ENCODE measurements at places on chromosomes 12 and 14.
A peak's percentile ranks its signal among the peaks of the same experiment; 100 is the strongest.

DNA sequence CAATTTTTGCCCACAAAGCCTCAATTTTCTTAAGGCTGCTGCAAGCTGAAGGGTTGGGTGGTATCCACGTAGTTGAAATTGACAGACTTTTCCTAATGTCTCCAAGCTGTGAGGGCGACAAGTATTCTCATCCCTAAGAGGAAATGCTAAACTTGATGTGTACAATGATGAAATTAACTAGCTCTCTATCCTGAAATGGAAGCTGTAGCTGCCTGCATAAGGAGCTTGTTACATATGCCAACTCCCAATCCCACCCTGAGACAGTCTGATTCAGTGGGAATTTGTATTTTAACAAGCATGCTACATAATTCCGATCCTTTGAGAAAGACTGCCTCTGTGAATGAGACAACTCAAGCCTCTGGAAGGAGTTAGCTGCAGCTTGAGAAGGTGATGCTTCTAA lies 45.7 kb upstream of the MDM1 start:
- DNase-seq = no peak

DNA sequence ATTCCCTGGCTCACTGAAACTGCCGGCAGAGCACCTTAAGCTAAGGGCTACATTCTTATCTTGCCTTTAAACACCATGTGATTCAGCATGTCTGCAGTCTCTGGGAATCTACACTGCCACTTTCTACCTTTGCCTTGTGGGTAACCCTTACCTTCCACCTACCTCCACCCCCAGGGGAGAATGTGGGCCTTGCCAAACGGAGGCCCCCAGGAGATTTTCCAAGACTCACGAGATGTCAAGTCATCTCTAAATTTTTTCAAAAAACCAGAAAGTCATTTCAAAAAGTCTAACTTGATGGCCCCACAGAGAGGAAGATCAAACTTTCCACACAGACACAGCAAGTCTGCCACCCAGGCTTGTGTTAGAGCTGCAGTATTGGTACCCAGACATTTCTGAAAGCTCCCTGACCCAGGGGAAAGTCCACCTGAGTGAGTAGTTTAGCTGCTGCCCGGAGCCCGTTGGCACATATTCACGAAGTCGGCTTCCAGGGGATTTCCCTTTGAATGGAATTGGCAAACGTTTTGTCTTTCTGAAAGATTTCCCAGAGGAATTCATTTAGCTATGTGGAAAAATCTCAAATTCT lies 4.7 kb upstream of the PSMA6 start:
- no peak for DNase-seq

- DNase-seq = no peak
Measured at GRCh38 chr12:89859508-89860220, 151.0 kb upstream of the ATP2B1 start.

DNA sequence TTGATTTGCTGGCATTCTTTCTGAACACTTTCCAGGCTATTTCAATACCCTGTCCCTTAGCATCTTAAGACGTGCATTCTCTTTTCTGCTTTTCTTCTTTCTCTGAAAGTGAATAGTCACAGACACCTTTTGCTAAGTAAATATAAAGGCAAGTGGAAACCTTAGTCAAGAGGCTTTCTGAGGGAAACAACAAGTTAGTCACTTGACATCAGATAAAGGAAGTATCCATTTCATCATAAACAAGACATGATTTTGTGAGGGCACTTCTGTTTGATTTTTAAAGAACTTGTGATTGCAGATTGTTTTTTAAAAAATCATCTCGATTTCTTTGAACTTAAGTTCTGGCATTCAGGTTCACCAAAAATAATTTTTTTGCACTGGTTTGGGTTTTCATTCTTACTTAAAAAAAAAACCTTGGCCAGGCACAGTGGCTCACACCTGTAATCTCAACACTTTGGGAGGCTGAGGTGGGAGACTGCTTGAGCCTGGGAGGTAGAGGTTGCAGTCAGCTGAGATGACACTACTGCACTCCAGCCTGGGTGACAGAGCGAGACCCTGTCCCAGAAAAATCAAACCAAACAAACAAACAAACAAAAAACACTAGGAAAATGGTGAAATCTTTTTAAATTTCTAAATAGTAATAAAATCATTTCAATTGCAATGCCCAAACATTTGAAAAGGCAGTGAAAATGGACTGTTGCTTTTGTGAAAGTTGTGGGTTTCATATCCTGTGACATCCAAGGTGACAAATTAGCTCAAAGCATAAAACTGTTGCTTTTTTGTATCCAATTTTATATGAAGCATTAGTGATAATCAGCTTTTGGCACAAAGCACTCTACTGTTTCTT lies 8.3 kb upstream of the KLHL42 start:
- no peak for DNase-seq

- DNase-seq = no peak
Measured at GRCh38 chr12:120936197-120936596, 32.0 kb upstream of the SPPL3 start.

GRCh38 chr12:57452937-57453509 lies 2.1 kb upstream of the INHBE start:
- DNase-seq = peak; percentile 80

DNA sequence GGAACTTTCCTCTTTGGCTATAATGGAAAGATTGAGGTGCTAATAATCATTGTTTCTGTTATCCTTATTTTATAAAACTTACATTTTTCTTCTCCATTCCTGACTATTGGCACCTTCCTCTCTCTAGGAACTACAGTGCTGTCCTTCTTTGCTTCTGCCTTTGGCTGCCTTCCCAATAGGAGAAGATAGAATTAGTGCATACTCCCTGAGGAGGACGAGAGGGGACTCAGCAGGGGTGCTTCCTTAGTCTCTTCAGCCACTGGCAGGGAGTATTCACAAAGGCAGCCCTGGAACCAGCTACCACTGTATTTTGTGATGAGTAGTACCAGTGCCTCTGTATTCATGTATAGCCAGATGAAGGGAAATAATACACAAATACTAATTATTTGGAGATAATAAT lies 208.5 kb downstream of the FOXG1 start:
- no peak for DNase-seq

DNA sequence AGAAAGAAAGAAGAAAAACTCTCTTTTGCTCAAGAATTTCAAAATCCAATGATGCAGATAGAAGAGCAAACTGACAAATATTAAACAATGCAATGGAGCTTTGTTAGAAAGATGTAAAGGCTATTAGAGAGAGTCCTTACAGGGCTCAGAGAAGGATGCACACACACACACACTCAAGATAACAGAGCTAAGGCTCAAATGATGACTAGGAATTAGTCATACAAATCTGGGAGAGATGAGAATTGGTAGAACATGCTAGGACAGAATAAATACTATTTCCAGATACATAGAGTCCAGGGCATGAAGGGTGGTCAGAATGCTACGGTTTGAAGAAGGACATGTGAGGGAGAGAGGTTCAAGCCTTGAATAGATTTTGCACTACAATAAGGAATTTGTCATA lies 650.1 kb upstream of the MDGA2 start:
- no peak for DNase-seq

GRCh38 chr12:52151837-52152783 lies 39.7 kb downstream of the KRT80 start:
- DNase-seq = peak; percentile 54

GRCh38 chr12:15001733-15002382 lies 29.0 kb downstream of the PDE6H start:
- no peak for DNase-seq

- DNase-seq = no peak
Measured at GRCh38 chr14:93033983-93034670, 81.6 kb downstream of the ITPK1 start.

DNA sequence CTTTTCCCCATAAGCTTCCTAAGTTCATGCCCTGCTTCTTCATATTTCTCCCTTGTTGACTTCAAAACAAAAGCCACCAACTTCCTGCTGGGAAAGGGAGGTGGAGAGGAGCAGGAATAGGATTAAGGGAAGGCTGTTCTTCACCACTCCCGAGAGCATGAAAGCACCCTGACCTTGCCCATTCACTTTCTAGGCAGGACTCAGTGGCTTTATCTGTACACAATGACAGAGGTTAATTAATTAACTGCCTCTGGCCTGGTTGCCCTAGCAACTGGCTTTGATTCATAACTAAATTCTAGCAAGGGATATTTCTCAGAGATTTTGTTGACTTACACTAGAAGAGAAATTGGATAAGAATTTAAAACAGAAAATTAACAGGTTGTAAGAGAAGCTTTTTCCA lies 396.8 kb downstream of the RPS29 start:
- DNase-seq = no peak

- DNase-seq = no peak
Measured at GRCh38 chr14:20469890-20470602, 840 bp downstream of the PNP start.

- no peak for DNase-seq
Measured at GRCh38 chr12:53947743-53948142, 7.0 kb upstream of the HOXC12 start.

GRCh38 chr12:13367973-13368372 lies 171.4 kb downstream of the EMP1 start:
- no peak for DNase-seq

GRCh38 chr14:96737881-96738280 lies 59.3 kb upstream of the VRK1 start:
- DNase-seq = no peak

Measured in liver (tissue), 10 donors.